ENCODE measurements at places on chromosomes 7 and 10.
A peak's percentile ranks its signal among the peaks of the same experiment; 100 is the strongest.

GRCh38 chr10:293636-294035 lies 158.4 kb downstream of the ZMYND11 start:
- DNase-seq = no peak

DNA sequence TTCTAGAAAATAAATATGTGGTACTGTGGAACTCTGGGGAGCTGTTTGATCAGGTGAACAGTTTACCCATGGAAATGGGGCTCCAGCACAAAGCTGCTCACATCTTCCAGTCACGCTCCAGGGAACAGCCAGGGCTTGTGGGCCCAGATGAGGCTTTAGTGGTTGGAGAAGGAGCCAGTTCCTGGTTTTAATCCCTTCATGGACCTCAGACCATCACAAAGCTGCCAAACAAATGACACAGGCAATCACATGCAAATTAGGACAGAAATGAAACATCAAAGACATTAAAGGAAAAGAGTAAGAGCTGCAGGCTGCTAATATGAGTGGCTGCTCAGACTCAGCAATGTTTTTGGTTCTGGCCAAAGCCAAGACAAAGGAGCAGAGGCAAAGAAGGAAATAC lies 2.2 kb upstream of the ATP6V0E2 start:
- DNase-seq = no peak

DNA sequence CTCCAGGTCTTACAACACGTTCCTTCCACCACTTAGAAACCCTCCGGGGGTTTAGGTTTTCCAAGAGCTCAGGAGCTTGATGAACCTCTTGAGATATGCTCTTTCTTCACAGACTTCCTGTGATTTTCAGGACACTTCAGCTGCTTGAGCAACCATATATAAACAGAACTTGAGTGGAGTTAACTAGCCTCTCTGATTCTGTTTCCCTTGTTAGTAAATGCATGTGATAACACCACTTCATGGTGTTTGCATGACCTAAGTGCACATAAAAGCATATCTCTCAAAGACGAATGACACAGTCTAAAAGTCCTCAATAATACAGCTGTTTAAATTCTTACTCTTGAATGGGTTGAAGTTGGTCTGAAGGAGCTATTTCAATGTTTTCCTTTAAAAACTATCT lies 9.9 kb downstream of the PRR15 start:
- DNase-seq = no peak

DNA sequence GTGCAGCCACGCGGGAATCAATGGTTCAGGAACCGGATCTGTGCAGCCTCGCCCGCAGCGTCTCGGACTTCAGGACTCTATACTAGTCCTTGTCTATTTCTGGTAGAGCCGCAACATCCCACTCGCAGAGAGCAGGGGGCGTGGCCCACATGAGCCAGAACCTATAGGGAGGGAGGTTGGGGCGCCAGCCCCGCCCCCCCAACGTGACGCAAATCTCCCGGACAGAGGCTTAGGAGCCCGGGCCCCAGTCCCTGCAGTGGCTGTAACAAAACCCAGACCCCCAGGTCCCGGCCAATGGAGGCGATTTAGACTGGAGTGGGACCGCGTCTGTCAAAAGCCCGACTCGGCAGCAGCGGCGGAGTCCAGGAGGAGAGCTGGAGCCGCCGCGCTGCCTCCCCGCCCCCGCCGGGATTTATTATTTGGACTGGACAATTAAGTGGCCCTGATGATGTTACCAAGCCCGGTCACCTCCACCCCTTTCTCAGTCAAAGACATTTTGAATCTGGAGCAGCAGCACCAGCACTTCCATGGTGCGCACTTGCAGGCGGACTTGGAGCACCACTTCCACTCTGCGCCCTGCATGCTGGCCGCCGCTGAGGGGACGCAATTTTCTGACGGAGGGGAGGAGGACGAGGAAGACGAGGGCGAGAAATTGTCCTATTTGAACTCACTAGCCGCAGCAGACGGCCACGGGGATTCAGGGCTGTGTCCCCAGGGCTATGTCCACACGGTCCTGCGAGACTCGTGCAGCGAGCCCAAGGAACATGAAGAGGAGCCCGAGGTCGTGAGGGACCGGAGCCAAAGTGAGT lies at the start of gene NKX2-3:
TSS of gene NKX2-3 (plus strand) at position 256 of the 809 bp plus-strand sequence. CDS start at position 446, 190 bp downstream.
- peak; percentile 70 for DNase-seq

DNA sequence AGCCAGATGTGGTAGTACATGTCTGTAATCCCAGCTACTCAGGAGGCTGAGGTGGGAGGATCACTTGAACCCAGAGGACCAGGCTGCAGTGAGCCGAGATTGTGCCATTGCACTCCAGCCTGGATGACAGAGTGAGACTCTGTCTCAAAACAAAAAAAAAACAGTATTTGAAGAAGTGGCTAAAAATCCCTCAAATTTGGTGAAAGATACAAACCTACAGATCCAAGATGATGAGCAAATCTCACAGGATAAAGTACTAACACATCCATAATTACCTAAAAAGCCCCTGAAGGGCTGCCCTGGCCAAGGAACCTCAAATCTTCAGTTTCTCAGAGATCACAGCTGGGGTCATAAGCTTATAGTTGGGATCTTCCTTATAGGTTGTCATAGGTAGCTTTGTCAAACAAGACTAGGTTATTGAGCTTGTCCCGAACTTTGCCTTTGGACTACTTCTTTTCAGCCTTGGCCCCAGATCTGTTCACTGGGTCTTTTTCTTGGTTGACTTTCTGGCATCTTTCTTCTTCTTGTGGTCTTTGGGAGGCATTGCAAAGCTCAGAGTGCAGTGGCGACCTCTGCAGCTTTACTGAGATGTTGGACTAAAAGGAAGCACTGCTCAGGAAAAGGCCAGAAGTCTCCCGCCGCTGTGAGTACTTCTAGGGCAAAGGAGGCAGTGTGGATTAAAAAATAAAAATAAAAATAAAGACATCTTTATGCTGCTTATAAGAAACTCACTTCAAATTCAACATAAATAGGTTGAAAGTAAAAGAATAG lies 28.6 kb upstream of the SAR1A start:
- DNase-seq = no peak

DNA sequence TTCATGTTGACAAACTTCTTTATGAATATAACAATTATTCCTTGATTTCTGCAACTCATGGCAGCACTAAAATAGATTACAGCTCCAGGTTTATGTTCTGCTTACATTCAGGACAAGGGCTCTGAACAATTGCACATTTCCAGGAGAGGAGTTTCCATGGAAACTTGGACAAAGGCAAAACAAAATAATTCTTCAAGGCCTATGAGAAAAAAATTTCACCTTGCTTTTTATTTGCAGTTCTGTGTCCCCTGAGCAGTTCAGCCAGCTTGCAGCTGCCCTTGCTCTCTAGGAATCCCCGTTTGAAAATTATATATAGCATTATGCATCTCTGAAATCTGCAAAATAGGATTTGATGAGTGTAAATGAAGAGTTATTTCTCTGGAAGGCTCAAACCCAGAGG lies 71.7 kb downstream of the ARL4A start:
- DNase-seq = no peak

DNA sequence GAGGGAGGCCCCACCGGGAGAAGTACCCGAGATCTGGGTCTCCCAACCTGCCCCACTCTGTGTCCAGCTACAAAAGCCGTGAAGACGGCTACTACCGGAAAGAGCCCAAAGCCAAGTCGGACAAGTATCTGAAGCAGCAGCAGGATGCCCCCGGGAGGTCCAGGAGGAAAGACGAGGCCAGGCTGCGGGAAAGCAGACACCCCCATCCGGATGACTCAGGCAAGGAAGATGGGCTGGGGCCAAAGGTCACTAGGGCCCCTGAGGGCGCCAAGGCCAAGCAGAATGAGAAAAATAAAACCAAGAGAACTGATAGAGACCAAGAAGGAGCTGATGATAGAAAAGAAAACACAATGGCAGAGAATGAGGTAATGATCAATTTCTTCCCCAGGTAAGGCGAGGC lies 59.1 kb upstream of the PDCD4 start:
- no peak for DNase-seq

DNA sequence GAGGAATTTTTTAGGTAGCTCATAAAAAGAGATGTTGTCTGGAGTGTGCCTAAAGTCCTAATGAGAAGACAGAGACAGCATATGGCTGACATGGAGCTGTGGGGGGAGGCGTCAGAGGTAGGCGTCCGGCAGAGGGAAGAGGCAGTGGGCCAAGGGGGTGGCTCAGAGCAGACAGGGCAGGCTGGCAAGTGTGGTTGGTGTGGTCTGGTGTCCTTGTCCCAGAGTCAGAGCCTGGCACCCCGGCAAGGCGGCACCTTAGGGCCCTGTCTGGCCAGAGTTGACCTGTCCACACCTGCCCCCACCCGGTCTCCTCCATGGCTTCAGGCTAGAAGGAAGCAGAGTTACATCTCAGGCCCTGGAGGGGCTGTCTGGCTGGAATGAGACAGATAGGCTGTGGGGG lies 220.3 kb upstream of the ZNF32 start:
- DNase-seq = no peak

DNA sequence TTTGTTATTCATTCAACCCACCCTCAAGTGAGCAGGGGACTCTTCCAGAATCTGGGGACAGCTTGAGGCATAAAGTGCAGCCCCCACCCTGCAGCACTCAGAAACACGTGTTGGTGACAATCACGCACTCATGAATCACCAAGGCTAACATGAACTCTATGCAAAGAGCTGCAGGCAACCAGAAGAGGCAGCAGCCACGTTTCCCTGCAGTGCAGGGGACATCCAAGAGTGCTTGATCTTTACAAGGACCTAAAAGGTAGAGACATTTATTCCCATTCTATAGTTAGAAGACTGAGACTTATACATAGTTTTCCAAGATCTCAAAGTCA lies 135.2 kb upstream of the GDF10 start:
- no peak for DNase-seq

DNA sequence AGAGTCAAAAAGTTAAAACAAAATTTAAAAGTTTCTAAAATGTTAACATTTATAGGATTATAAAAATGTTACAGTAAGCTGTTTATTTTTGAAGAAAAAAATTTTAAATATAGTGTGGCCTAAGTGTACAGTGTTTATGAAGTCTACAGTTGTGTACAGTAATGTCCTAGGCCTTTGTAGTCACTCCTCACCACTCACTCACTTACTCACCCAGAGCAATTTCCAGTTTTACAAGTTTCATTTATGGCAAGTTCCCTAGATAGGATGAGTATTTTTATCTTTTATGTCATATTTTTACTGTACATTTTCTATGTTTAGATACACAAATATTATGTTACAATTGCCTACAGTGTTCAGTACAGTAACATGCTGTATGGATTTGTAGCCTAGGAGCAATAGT lies 419.9 kb downstream of the ARL4A start:
- DNase-seq = no peak

DNA sequence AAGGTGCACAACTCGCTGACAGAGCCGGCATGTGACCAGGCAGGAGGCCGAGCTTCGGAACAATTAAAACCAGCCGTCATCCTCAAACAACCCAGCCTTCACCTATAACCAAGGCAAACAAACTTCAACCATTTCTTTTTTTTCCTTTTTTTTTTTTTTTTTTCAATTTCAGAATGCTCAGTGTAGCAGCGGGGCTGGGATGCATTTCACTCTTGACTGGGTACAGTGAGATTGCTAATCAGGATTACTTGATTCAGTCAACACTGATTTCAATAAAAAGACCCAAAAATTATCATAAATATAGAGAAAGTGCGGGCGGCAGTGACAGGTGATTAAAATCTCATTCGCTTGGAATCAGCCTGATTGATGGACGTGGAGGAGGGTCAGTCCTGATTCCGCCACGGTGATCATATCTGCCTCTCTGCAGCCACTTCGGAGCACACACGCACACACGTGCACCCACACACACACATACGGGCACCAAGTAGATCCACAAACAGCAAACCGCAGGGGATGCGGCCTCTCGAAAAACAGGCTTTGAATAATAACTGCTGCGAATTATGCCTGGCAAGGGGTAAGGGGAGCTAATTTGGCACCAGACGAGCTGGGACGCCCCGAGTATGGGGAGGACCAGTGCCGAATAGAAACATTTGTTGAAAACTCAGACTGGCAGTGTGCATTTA lies 31.2 kb downstream of the EBF3 start:
- no peak for DNase-seq

DNA sequence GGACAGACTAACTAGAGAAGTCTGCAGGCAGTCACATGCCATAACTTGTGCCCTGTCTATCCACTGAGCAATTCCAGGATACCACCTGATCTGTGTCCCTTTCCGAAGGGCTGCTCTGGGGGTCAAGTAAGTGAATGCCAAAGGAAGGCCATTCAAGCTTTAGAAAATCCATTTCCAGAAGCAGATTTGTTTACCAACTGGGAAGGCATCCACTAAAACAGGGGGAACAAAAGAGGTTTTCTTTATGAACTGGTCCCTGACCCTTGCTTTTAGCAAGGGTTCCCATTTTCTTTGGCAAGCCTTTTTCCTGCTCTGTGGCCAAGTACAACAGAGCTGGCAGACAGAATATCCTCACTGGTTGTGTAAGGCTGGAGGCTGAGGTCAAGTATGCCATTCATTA lies 36.5 kb downstream of the ITPRID1 start:
- DNase-seq = no peak

GRCh38 chr7:140402178-140402835 lies 1.6 kb upstream of the RAB19 start:
- DNase-seq = no peak

- no peak for DNase-seq
Measured at GRCh38 chr10:85611746-85612377, 754.7 kb downstream of the GRID1 start.

DNA sequence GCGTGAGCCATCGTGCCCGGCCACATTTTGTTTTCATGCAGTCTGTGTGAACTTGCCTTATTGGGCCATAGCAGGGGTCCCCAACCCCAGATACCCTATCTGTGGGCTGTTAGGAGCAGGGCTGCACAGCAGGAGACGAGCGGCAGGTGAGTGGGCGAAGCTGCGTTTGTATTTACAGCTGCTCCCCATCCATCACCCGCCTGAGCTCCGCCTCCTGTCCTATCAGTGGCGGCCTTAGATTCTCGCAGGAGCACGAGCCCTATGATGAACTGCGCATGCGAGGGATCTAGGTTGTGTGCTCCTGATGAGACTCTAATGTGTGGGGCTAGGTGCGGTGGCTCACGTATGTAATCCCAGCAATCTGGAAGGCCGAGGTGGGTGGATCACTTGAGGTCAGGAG lies 293.9 kb downstream of the CAMK1D start:
- no peak for DNase-seq

DNA sequence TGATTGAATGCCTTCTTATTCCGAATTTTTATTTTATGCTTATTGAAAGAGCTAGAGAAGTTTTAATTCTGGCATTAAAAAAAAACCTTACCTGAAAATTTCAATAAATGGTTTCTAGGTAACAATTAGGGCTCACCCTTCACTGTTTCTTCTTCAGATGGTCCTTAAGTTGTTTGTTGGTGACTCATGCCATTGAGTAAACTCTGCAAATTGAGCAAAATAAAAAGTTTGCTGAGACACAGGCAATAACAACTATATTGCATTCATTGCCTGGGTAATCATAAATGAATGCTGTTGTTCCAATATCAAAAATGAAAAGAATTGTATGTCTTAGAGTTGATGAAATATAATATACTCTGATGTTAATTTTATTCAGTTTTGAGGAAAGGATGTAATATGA lies 300.3 kb downstream of the CDK14 start:
- no peak for DNase-seq
